ENCODE measurements at places on chromosomes 6 and 20.

GRCh38 chr6:159540152-159540551, 152.9 kb downstream of the SOD2 start:
- DNase-seq: no peak

- DNase-seq: no peak
Observed at GRCh38 chr6:16450821-16451220, 212.4 kb downstream of the GMPR start.

DNA sequence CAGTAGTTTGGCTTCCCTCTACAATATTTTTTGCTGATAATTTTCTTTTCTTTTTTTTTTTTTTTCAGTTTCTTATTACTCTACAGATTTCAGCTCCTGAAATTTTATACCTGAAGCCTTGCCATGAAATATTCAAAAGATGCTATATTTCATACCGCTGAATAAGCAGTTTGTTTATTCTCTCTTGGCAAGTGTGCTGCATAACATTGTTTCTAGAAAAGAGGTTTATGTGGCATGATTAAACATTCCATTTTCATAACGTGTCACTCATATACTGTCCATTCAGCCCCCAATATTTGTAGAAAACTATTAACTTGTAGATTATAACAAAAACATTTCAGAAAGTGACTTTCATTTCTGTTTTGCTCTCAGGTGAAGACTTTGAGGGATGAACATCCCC, 174.4 kb upstream of the NOX3 start:
- no peak for DNase-seq

DNA sequence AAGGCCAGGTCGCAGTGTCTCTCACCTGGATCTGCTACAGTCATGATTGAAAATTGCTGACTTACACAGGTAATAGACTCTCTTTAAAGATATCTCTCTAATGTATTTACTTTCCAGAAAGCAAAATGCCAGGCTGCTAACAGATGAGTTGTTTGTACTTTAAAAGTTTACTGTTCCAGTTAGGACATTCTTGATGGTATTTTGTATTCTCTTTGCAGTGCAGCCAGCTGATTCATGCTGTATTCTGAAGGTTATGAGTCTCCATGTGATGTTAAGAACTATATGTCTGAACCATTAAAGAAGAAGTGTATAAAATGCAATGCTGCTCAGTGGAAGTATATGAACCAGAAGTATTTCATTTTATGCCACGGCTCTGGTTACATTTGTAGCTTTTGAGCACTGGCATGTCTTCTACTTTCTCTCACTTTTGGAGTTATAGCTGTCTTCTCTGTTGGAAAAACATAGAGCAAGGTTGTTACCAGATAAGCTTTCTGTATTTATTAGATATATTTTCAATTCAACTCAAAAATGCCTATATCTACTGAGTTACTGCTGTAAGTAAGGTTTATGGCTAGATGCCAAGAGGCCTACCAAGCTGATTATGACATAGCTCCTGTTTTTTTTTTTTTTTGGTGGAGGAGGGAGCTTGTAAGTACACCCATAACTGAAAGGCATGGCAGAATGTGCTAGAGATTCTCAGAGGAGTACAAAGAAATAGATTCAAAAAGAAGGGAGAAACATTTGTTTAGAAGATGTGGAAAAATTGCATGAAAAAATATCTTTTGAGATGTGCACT, 130.5 kb upstream of the MAN1A1 start:
- no peak for DNase-seq

DNA sequence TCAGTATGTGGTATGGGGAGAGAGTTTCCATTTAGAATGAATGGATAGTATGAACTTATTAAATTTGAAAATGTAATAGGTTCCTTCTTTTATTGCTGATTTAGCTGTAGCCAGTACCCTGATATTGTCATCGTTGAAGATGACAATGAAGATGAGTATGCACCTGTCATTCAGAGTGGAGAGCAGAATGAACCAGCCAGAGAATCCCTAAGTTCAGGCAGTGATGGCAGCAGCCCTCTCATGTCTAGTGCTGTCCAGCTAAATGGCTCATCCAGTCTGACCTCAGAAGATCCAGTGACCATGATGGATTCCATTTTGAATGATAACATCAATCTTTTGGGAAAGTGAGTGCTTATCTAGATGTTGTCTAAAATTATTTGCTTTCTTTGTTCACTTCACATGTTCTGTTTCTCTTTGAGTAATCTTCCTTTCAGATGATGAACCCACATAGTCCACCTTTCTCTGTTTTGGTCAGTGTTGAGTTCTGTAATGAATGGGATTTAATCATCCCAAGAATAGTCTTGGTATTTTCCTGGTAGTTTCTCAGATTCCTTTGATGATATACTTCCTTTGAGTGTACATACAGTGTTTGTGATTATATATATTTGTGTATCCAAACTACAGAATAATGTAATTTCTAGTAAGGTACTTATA, 23.3 kb downstream of the HSF2 start:
- no peak for DNase-seq

DNA sequence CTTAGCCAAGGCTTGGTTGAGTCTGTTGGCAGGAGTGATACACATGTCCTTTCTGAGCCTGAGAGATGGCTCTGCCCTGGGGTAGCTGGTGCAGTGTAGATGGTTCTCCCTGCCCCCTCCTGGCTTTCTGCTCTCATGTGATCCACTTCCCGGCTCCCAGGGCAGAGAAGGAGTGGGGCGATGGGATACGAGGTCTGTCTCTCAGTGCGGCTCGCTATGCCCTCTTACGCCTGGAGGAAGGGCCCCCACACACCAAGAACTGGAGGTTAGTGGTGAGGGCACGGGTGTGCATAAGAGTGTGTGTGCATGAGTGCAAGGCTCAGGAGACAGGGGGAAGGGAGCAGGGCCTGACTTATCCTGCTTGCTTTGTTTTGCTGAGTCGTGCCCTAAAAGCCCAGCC, 18.8 kb downstream of the SLC12A5 start:
- DNase-seq: no peak

DNA sequence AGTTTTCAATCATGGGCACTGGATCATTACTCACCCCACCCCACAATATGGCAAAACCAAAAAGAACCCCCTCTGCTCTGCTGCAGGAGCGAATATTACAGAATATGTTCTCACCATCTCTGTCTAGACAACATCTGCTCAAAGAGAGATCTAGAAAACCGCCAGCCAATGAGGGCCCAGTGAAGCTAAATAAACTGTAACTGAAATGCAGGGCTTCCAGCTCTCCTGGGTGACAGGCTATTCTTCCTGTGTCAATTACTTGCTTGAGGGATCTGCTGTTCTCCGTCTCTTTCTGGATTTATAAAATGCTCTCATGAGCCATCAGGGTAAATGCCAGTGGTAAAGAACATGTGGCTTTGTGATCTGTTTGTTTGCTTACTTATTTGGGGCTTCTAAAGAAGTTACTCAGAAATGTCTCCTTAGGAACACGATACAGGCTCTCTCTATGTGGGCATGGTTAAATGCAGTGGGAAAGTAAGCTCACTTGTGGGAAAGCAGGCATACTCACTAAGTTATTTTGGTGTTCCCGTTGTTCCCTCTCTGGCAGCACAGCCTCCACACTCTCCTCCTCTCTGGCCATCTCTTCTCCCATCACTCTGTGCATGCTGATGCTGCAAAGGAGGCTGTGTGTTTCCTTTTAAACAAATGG, 44.8 kb downstream of the TTI1 start:
- no peak for DNase-seq

GRCh38 chr20:46803123-46804020, 91.3 kb upstream of the EYA2 start:
- DNase-seq: no peak

DNA sequence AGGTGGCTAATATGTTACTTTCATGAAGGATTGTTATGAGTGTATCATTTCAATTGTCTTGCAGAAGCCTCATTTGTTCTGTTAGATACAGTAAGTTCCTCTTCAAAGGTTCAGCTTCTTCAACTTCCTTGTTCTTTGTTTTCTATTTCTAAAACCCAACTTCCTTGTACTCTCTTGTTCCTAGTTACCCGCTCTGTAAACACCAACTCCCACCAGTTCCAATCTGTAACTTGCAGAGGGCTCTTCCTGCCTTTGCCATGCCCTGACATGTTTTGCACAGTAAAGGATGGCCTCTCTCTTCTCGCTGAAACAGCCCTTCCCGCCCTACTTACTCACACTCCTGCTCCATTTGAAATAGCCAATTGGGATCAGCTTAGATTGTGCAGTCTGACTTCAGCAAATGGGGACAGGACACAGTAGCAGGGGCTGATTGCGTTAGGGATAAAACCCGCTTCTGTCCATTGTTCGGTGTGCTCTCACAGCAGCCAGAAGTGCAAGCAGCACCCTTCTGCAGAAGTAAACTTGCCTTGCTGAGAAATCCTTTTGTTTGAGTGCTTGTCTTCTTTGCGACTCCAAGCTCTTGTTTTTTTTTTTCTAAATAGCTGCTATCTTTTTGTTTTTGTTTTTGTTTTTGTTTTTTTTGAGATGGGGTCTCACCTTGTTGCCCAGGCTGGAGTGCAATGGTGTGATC, 45.9 kb upstream of the POU5F1 start:
- DNase-seq: peak; percentile 33

GRCh38 chr6:87641065-87641692, 51.2 kb downstream of the ORC3 start:
- no peak for DNase-seq

GRCh38 chr20:8361006-8361652, 229.1 kb downstream of the PLCB1 start:
- no peak for DNase-seq

- DNase-seq: no peak
Observed at GRCh38 chr6:143396497-143397226, 53.8 kb downstream of the ADAT2 start.

DNA sequence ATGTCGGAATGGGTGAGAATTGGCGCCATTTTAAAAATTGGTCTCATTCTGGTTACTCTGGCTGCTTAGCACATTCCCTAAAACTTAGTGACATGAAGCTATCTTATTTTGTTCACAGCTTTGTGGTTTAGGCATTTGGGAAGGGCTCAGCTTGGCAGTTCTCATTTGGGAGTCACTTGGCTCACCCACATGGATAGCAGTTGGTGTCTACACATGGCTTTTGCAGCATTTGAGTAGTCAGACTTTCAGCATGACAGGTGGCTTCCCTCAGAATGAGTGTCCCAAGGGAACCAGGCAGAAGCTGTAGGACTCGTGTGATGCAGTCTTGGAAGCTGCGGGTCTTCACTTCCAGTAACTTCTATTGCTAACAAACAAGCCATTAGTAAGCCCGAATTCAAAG, 64.6 kb downstream of the UST start:
- DNase-seq: no peak

GRCh38 chr20:38842026-38842425, 36.5 kb downstream of the PPP1R16B start:
- DNase-seq: peak; percentile 56

- DNase-seq: no peak
Observed at GRCh38 chr20:44008806-44009678, 94.4 kb downstream of the TOX2 start.

- no peak for DNase-seq
Observed at GRCh38 chr20:63501818-63502670, 3.2 kb upstream of the EEF1A2 start.

DNA sequence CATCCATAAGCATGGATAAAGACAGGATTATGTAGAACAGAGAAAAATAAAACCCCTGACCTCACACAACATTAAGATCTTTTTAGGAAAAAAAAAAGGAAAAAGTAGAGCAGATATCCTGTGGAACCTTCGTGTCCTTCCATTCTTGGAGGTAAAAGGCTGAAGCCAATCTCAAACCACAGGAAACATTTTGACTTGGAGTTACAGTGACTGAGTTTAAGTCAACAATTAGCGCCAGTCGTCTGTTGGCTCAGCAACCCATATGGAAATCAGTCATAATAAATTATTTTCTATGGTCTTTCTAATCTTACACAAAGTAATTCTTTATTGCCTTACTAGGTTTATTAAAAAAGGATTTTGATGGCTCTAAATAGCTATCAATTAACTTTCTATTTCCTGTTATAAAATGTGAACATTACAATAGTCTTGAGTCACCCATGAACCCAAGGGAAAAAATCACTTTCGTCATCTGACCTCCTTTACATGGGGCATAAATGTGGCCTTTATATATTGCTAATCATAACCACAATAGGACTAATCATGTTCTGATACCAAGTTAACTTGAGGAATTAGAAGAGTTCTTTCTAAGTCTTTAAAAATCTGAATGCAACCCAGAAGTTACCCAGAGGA, 592.9 kb downstream of the TFAP2B start:
- no peak for DNase-seq

GRCh38 chr6:45196121-45196520, 132.0 kb upstream of the RUNX2 start:
- DNase-seq: no peak

GRCh38 chr6:154995254-154996015, at the start of gene TIAM2:
TIAM2 (plus strand) TSS chr6:154995315; CDS start chr6:155129224, 133,909 bp downstream.
- no peak for DNase-seq

Data from CD4-positive, alpha-beta T cell treated with Interleukin-15 for 1 hour (primary cell).